ENCODE measurements at places on chromosomes 4 and X.

DNA sequence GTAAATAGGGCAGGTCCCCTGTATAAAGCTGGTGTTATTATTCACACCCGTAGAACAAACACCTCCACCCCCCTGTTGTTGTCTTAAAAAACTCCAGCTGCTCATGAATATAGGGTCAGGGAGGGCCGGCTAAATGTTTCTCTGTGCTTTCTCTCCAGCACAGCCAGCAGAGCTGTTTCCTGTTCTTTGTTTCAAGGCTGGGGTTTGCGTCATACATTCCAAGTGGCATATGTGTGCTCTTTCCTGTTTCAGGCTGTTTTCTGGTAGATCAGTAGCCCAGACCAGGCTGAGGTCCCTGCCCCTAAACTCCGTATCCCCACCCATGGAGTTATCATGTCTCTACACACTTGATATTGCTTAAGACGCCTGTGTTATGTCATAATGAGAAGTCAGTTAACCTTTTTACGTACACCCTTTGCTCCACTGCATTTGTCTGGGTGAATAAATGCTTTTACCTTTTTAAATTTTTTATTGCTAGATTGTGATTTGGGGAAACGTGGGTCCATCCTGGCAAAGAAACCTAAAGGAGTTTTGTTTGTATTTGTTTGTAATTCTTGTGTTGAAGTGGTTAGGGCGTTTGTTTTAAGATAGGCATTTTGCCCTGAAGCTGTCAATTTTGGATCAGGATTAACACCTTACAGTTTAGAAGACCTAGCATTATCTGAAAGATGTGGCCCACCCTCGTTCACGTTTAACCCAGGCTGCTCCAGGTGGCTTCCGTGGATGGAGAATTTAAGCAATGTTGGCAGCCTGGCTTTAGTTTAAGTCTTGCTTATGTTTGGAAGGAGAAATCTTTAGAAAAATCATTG lies 3.3 kb downstream of the KLF3 start:
- ATAC-seq = peak; percentile 84

DNA sequence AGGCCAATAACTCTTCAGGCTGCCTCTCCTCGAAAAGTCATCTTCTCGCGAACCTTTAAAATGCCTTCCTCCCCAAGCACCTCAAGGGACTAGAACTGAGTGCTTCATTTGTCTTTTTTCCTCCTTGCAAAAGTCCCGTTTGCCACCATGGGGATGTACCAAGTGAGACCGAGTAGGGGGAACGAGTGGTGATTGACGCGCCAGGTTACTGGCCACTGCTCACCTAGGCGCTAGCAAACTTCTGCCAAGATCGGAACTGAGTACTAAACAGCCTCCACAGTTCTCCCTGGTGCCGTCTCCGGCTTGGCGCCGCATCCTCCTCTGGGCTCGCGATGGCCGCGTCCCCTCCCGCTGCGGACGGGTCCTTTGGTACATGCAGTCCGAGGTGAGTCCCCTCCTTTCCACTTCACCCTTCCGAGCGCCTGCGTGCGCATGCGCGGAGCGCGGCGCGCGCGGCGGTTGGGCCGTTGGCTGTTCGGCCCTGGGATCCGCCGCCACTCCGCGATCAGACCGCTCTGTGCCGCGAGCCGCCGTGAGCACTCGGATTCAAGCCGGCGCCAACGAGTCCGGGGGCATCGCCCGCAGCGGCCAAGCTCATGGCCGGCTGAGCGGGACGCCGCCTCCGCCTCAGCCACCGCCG lies at the start of gene CDK16:
CDK16 (plus strand) TSS at position 402 of the 640 bp plus-strand sequence. CDS start 4,877 bp downstream, outside the sequence.
- peak; percentile 70 for ATAC-seq

GRCh38 chr4:54050214-54050904 lies 14.0 kb downstream of the CHIC2 start:
- peak; percentile 89 for ATAC-seq

DNA sequence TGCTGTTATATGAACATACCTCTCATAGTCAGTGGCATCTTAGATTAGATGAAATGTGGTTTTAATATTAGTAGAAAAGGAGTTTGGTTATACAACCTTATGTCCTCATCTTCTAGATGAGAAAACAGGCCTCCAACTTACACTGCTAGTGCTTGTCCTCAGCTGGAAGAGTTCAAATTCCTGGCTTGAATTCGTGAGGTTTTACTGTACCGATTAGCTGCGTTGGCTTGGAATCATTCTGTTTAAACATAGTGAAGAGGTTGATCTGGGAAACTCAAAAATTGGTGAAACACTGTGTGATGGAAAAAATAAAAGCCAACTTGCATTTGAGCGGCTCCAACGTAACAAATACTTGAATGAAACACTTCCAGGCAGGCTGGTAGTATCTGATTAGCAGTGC lies 81.0 kb downstream of the LNX1 start:
- no peak for ATAC-seq

GRCh38 chr4:87977521-87978278 lies 2.2 kb downstream of the SPP1 start:
- no peak for ATAC-seq

DNA sequence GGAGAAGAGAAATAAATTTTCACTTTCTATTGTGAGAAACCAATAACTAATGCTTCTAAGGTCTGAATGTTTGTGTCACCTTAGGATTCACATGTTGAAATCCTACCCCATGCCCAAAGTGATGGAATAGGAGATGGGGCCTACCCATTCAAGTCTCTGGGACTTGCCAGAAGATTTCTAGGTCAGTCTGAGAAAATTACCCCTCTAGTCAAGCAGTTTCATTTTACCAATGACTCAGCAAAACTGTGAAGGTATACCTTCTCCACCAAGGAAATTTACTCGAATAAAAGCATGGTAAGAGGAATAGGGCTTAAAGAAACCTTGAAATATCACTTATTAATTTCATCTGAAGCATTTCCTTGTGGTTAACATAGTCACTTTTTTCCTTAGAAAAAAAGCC lies 23.5 kb upstream of the PAPSS1 start:
- ATAC-seq = no peak

DNA sequence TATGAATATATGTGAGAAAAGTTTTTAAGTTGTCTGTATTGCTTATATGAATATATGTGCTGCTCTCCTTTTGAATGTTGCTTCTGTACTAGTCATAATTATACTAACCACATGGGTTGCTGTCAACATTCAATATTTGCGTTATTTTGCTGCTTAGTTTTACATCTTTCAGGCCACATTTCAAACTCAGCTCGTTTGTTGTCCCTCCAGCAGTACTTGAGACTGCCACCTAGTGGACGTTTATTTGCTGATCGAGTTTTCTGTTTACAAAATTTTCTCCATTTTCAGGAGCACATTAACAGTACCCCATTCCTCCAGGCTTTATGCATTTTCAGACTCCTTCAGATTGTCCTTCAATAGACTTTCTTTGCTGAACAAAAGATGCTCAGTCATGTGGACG lies 75.8 kb downstream of the NUDT11 start:
- peak; percentile 54 for ATAC-seq
